ENCODE measurements at places on chromosomes 13 and 19.

GRCh38 chr19:41734585-41734984 lies 20.7 kb upstream of the CEACAM6 start:
- no peak for DNase-seq

DNA sequence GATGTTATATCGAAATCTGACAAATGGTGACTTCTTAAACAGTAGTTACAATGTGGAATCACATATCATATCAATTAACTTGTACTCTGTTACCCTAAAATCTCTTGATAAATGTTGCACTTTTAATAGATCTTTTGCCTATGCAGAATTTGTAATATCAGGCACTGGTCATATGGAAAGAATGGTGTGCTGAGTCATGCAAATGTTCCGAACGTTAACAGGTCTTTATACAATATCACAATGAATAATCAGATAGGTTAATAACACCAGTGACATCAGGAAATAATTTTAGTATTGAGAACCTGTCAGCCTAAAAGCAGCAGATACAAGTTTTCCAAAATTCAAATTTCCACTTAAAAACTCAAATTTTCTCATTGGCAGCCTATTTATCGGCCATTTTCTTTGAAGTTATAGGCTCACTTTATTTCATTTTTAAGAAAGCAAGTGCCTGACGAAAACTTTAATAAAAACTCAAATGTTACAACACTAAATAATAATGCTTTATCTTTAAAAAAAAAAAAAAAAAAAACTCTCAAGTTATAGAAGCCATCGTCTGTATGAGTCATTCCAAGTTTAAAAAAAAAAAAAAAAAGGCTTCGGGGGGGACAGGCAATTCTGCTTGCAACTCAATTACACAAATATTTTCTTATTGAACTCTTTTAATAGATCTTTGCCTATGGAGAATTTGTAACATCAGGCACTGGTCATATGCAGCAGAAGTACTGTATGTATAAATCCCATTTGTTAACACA lies 180.9 kb downstream of the DIAPH3 start:
- DNase-seq: no peak

GRCh38 chr19:18361646-18362045 lies 21.2 kb downstream of the PGPEP1 start:
- no peak for DNase-seq

- no peak for DNase-seq
These were observed 12.3 kb downstream of the CBLC start for GRCh38 chr19:44789943-44790483.

Measured in CD8-positive, alpha-beta T cell (primary cell).